Mesenteric fat pad (tissue), 1 donor: ENCODE measurements at places on chromosomes 3 and 15. TPM values are rescaled to one million over a fixed set of nuclear protein-coding genes. Genes with fewer than 3 reads are reported as not detected.

Gene STX19
- total RNA-seq: not detected

DNA sequence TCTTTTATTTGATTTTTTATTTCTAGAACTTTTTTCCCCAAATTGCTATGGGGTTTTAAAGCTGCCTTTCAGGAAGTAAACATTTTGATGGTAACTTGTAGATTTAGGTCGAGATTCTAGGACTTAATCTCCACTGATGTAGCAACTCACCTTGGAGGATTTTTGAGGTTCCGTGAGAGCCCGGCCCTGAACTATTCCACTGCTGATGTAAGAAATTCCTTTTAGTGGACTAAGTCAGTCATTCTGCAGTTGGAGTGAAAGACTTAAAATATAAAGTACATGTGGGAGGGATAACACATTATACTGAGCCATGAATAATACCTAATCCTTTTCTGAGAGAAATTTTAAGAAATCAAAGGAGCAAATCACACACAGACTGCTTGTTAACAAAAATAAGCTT is 12.6 kb upstream of the LRRC34 start:
- DNase-seq: no peak

DNA sequence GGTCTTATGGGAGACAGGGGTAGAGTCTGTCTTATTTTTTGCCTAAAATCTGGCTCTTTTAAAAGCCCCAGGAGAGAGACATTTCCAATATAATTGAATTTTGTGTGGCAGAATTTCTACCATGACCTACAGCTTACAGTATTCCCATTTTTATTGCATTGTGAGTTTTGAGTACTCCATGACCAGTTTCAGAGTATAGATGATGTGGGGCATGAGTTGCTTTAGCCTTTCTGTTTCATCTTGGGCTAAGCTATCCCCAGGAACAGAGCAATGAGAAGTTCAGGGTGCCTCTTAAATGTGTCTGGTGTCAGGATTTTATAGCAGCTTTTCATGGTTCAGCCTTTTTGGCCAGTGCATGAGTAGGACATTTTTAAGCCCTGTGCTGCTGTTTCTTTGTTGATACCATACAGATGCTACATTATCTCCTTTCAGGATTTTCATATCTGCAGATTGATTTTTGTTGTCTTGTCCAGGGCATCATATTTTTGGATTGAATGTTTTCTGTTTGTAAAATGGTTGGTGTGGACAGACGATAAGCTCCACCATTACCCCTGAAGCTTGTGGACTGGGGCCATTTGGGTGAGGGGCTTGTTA is 3.5 kb downstream of the ABHD2 start:
- DNase-seq: no peak

GRCh38 chr3:168828943-168829342 is 733.2 kb upstream of the GOLIM4 start:
- no peak for DNase-seq

GRCh38 chr3:95438274-95438673 is 1375.4 kb downstream of the NSUN3 start:
- DNase-seq: no peak

GRCh38 chr15:29342201-29342600 is 72.6 kb upstream of the NSMCE3 start:
- no peak for DNase-seq
